ENCODE measurements at places on chromosomes 5 and 9. TPM values are rescaled to one million over a fixed set of nuclear protein-coding genes. Genes with fewer than 3 reads are reported as not detected.

GRCh38 chr5:30040488-30041118 is 1152.9 kb upstream of the CDH6 start:
- H3K4me1 ChIP-seq: no peaks in the 10 kb centered on the region
- no peak overlapping the region for H3K4me3 ChIP-seq

DNA sequence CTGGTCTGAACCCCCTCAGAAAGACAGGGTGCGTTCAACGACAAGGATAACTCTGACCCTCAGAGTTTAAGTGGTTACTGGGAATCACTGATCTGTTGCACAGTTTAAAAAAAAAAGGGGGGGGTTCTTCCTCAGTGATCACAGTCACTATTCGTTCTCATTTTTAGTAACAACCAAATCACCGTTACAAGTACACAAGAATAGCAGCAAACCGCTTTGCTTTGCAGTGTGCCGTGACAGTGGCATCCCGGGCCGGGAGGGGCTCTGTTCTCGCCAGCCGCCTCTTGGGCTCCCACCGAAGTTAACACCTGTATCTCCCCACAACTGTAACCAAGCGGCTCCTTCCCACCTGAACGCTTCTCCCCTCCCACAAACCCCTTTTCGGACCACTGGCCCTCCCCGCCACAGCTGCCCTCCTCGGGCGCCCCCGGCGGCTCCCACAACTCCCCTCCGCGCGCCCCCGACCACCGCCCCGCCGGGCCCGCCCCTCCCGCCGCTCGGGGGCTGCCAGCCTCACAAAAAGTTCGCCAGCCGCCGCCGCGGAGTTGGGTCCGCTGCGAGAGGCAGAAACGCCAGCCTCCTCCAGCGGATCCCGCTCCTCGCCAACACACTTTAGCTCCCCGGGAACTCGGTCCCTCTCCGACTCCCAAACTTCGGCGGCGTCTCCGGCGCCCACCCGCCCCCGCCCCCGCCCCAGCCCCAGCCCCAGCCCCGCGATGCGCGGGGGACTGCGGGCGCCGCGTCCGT is 1.2 kb downstream of the SSBP2 start:
- H3K4me1 ChIP-seq: peaks cover 5% of the 10 kb centered on the region
- no peak for DNase-seq
- H3K27me3 ChIP-seq: no peaks in the 10 kb centered on the region
- no peaks in the 10 kb centered on the region for H3K36me3 ChIP-seq

Gene SHISAL2B
- total RNA-seq: not detected

- no peaks in the 10 kb centered on the region for H3K27me3 ChIP-seq
- no peak overlapping the region for H3K4me3 ChIP-seq
- H3K27ac ChIP-seq: no peak overlapping the region
- peaks cover 42% of the 10 kb centered on the region for H3K36me3 ChIP-seq
- DNase-seq: no peak
Observed at GRCh38 chr9:127500862-127501261, 49.6 kb downstream of the LRSAM1 start.

Gene SLC1A3
- total RNA-seq: 44.7 TPM

Gene SH3GL2
- not detected for total RNA-seq

Gene CRHBP
- total RNA-seq: 3.2 TPM

DNA sequence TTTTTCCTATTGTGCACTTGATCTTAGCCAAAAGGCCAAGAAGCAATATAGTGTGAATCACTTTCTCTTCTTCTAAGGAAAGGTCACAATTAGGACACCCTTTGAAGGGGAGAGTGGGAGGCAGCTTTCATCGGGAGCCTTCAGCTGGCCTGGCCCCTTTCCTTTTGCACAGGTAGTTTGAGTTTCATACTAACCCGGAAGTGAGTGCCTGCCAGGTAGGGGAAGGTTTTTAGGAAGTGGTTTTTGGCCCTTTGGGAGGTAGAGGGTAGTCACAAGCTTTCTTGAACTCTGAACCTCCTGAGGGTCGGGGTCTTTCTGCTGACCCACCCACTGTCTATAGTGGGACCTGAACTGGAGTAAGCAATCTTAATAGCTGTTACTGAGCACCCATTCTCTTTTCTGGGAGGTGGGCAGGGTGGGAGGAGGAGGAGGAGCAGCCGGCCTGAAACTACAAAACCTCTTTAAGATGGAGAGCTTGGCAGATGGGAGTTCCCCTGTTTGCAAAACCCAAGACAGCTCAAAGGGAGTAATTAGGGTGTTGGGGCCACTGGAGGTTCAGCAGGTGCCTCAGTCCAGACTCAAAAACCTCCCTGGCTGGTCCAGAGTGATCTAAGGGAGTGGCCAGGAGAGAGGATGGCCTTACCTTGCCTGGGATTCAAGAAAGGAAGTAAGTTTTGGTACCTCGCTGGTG is 6.0 kb downstream of the LARP1 start:
- H3K27ac ChIP-seq: no peak overlapping the region
- H3K36me3 ChIP-seq: no peaks in the 10 kb centered on the region

DNA sequence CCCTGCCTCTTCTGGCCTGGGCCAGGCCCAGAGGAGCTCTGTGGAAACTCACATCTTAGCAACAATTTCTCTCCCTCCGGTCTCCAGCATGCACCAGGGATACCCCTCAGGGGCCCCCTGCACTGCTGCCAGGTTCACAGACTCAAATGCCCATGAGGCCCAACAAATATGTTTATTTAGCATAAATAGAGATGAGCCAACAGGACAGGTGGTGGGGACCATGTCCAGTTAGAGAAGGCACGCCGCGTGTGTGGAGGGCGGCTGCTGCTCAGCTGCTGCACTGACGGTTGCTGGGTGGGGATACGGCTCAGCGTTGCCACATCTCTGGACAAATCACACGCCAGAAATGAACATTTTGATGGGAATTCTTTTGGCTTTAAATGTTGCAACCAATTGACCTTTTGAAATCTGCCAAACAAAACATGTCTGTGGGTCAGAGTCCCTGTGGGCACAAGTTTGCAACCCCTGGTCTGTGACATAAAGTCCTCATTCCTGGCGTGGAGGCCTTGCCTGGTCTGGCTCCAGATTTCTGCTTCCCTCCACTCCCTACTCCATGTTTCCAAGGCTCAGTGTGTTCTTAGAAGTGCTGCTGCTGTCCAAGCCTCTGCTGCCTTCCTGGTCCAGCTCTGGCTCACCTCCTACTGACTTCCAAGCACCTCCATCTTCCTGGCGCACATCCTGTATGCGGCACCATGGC is 88.9 kb downstream of the AMBP start:
- no peaks in the 10 kb centered on the region for H3K27me3 ChIP-seq
- no peaks in the 10 kb centered on the region for H3K36me3 ChIP-seq
- peak; percentile 52 for DNase-seq

- no peaks in the 10 kb centered on the region for H3K36me3 ChIP-seq
- no peak overlapping the region for H3K4me3 ChIP-seq
- DNase-seq: no peak
- no peaks in the 10 kb centered on the region for H3K27me3 ChIP-seq
Observed at GRCh38 chr5:71953866-71954265, 153.4 kb upstream of the MAP1B start.

Gene TLX3
- not detected for total RNA-seq

GRCh38 chr9:134488331-134489280 is 153.0 kb upstream of the COL5A1 start:
- H3K4me1 ChIP-seq: no peaks in the 10 kb centered on the region
- no peaks in the 10 kb centered on the region for H3K36me3 ChIP-seq
- H3K27ac ChIP-seq: no peak overlapping the region
- H3K4me3 ChIP-seq: no peak overlapping the region
- no peak for DNase-seq

Gene TMEM8B
- total RNA-seq: 14.6 TPM

- H3K4me3 ChIP-seq: no peak overlapping the region
- no peaks in the 10 kb centered on the region for H3K27me3 ChIP-seq
- no peaks in the 10 kb centered on the region for H3K4me1 ChIP-seq
- no peak for DNase-seq
Observed at GRCh38 chr5:179120951-179121666, 60.9 kb downstream of the ZNF354C start.

Gene AK8
- 0.54 TPM for total RNA-seq

Gene CPLANE1
- total RNA-seq: 24.1 TPM

DNA sequence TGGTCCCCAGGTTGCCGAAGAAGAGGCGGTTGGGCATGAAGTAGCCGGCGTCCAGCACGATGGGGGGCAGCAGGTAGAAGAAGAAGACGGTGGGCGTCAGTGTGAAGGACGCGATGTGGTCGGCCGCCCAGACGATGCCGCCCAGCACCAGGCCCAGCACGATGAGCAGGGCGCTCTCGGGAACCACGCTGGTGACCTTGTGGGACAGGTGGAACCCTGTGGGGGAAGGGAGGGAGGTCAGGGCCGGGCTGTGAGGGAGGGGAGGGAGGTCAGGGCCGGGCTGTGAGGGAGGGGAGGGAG is 32.4 kb downstream of the SLC9A3 start:
- no peaks in the 10 kb centered on the region for H3K36me3 ChIP-seq
- no peak overlapping the region for H3K4me3 ChIP-seq
- no peak overlapping the region for H3K27ac ChIP-seq
- H3K27me3 ChIP-seq: no peaks in the 10 kb centered on the region
- no peaks in the 10 kb centered on the region for H3K4me1 ChIP-seq
- no peak for DNase-seq

DNA sequence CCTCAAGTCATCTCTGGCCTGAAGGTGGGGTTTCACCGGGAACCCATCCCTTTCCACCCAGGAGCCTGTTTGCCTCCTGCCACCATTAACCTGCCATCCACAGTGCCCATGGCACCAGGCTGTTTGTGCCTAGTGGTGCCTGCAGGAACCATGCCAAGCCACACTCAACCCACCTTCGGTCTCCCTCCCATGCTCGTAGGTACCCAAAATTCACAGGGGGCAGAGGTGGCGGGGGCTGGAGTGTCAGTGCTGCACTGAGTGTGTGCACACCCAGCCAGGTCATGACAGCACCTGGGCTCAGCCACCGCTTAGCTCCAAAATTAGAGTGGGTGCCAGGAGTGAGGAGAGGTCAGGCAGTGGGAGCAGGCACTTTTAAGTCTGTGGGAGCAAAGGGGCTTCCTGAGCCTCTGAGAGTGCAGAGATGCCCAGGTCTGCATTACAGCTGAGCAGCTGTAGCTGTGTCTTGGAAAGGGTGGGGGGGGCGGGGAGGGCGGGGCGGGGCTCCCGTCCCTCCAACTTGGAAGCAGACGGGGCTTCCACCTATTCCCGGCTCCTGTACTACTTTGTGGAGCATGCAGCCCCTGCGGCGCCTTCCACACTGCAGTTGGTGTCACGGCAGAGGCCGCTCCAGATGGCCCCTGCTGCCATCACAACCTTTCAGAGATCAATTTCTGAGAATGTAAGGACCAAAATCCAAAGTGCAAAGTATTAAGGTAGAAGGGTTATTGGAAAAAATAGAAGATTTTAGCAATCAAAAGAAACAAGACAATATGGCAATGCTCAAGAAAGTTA is 2396.8 kb upstream of the C9orf72 start:
- no peak overlapping the region for H3K27ac ChIP-seq
- no peak overlapping the region for H3K4me3 ChIP-seq
- no peaks in the 10 kb centered on the region for H3K27me3 ChIP-seq
- no peak for DNase-seq

GRCh38 chr9:129923589-129923988 is 88.3 kb downstream of the USP20 start:
- DNase-seq: no peak
- H3K4me3 ChIP-seq: no peak overlapping the region
- peaks cover 30% of the 10 kb centered on the region for H3K36me3 ChIP-seq
- no peaks in the 10 kb centered on the region for H3K27me3 ChIP-seq
- H3K4me1 ChIP-seq: no peaks in the 10 kb centered on the region

DNA sequence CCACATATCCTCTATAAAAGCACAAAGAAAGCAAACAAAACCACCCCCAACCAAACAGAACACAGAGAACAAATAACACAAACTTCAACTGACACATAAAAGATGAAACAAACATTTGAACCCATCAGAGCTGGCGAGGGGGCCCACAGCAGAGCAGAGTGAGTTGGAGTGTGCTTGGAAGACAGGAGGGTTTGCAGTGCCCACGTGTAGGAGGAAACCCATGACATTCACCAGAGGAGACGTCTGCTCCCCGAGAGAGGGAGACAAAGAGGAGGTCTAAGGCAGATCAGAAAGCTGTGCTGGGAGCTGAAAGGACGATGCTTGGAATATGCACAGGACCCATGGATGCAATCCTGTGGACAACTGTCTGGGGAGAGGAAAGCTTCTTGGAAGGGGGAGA is 27.0 kb downstream of the MRPL36 start:
- H3K4me3 ChIP-seq: no peak overlapping the region
- no peaks in the 10 kb centered on the region for H3K4me1 ChIP-seq
- DNase-seq: no peak
- no peak overlapping the region for H3K27ac ChIP-seq
- H3K36me3 ChIP-seq: no peaks in the 10 kb centered on the region
- no peaks in the 10 kb centered on the region for H3K27me3 ChIP-seq

DNA sequence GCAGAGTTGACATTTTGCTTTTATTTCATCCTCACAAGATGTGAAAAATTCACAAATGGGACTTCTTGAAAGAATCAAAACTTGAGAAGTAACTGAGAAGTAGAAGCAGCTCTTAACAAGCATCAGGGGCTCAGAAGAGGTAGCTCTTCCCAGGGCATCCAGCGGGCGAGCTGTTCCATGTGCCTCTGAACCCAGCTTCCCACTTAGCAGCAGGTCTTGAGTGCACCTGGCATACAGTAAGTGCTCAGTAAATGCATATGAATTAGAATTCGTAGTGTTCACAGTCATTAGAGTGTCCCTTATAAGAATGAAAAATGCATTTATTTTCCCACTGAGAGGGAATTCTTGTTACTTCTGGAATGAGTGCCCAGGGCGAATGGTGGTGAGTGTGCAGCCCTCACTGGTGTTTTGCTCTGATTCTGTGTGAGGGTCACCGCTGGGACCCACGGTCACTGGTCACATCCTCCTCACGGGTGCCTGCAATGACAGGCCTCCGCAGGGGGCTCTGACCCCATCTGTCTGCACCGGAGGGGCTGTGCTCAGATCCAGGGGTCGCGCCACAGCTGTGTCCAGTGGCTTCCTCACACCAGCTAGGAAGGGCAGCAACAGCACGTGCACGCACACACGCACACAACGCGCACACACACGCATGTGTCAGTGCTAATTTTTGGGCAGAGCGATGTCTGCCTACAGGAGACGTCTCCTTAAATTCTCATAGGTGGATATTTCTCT is 26.9 kb downstream of the EXOC3 start:
- DNase-seq: no peak
- H3K4me3 ChIP-seq: no peak overlapping the region
- no peaks in the 10 kb centered on the region for H3K27me3 ChIP-seq
- H3K4me1 ChIP-seq: peaks cover 2% of the 10 kb centered on the region
- no peak overlapping the region for H3K27ac ChIP-seq

Gene AOPEP
- 494 TPM for total RNA-seq

GRCh38 chr5:141637123-141637766 is 448 bp downstream of the RELL2 start:
- H3K27me3 ChIP-seq: no peaks in the 10 kb centered on the region
- H3K4me1 ChIP-seq: peaks cover 9% of the 10 kb centered on the region
- H3K4me3 ChIP-seq: peak overlapping the region; percentile 78
- DNase-seq: no peak
- no peak overlapping the region for H3K27ac ChIP-seq
- H3K36me3 ChIP-seq: no peaks in the 10 kb centered on the region

Gene EPB41L4B
- 0.27 TPM for total RNA-seq

Gene IFNA13
- total RNA-seq: not detected

Gene SNCAIP
- 4.5 TPM for total RNA-seq

Gene OR13D1
- not detected for total RNA-seq

GRCh38 chr9:124210697-124211096 is 47.1 kb upstream of the NEK6 start:
- DNase-seq: no peak
- H3K4me3 ChIP-seq: no peak overlapping the region
- no peak overlapping the region for H3K27ac ChIP-seq
- H3K4me1 ChIP-seq: no peaks in the 10 kb centered on the region
- H3K27me3 ChIP-seq: no peaks in the 10 kb centered on the region

- peaks cover 5% of the 10 kb centered on the region for H3K36me3 ChIP-seq
- no peak overlapping the region for H3K27ac ChIP-seq
- H3K4me3 ChIP-seq: no peak overlapping the region
- H3K27me3 ChIP-seq: no peaks in the 10 kb centered on the region
- DNase-seq: no peak
- no peaks in the 10 kb centered on the region for H3K4me1 ChIP-seq
Observed at GRCh38 chr9:130473566-130473965, 28.8 kb downstream of the ASS1 start.
